NCI-H446 treated with DMSO at 0.1 percent for 48 hours (cell line): ENCODE measurements at places on chromosomes 2 and 18.

- no peak for DNase-seq
Measured at GRCh38 chr2:70009762-70010575, 48.5 kb upstream of the ASPRV1 start.

- no peak for DNase-seq
Measured at GRCh38 chr2:88437010-88437409, 15.5 kb downstream of the FOXI3 start.

- DNase-seq: no peak
Measured at GRCh38 chr18:24976502-24976901, 375.5 kb downstream of the ZNF521 start.

DNA sequence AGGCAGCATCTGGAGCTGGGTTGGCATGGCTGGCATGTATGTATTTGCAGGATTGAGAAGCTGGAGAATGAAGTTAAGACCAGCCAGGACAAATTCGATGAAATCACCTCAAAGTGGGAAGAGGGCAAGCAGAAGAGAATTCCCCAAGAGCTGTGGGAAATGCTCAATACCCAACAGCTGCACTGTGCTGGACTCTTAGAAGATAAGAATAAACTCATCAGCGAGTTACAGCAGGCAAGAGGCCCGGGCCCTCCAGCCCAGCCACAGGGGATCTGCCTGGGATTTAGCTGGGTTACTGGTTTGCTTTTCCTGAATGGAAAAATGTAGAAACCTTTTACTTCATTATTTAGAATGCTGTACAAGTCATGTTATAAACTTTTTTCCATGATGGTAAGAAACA is 22.5 kb downstream of the DRC1 start:
- DNase-seq: no peak

- DNase-seq: no peak
Measured at GRCh38 chr18:10797896-10798295, 272.1 kb downstream of the NAPG start.

DNA sequence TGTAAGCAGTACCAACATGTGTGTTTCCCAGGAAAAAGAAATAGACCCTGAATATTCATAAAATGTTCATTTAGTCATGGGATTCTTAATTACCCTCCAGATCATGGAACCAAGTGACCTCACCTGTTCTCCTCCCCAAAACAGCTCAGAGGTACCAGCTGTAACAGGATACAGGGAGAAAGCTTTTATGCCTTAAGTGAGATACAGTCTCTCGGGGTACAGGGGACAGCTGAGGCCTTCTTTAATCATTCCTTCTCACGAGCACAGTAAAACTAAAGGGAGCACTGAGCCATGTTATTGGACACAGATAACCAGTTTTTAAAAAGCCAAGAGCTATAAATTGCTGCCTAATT is 16.6 kb downstream of the EPHA4 start:
- no peak for DNase-seq

DNA sequence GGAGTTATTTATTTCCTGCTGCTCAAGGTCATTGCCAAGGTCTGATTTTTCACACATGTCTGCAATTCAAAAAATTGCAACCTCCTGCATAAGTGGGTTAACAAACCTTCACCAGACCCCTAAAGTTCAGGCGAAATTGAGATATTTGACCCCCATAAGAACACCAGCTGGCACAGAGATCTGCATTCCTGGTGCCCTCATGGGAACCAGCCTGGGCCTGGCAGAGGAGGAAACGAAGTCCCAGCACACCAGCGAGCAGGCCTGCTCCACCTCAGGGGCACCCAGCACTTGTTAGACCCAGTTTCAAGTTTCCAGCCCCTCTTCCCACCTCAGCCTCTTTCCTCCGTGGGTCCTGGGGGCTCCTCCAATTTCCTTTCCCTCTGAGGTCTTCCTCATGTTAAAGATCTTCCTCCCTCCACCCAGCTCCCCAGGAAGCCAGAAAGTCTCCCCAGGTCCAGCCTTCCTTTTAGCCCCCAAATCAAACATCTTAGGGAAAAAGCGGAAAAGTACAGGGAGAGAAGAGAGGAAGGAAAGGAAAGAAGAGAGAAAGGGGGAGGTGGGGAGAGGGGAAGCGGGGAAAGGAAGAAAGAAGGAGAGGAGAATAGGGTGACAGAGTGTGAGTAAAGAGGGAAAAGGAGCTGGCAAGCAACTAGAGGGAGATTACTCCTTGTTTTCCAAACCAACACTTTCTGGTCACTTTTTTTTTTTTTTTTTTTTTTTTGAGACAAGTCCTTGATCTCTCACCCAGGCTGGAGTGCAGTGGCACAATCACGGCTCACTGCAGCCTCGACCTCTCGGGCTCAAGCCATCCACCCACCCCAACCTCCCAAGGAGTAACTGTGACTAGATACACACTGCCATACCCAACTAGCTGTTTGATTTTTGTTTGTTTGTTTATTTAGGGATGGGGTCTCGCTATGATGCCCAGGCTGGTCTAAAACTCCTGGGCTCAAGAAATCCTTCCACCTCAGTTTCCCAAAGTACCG is 3.9 kb upstream of the C2orf72 start:
- no peak for DNase-seq

DNA sequence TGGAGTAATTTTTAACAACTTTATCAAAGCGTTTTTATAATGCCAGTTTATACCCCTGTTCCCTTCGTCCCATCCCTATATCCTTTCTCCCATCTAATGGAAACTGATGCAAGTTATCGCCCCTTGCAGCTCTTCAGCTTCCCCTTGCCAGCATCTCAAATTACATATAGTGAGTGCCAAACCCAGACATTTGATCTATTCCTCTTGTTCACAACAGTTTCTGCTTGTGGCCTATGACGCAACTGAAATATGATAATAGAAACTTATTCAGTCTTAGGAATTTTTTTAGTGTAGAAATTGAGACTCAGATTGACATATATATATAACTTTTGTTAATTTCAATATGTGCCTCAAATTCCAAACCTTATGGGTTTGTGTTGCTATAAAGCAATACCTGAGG is 562.2 kb upstream of the VWC2L start:
- no peak for DNase-seq

- no peak for DNase-seq
Measured at GRCh38 chr2:138239902-138240491, 261.6 kb upstream of the SPOPL start.

DNA sequence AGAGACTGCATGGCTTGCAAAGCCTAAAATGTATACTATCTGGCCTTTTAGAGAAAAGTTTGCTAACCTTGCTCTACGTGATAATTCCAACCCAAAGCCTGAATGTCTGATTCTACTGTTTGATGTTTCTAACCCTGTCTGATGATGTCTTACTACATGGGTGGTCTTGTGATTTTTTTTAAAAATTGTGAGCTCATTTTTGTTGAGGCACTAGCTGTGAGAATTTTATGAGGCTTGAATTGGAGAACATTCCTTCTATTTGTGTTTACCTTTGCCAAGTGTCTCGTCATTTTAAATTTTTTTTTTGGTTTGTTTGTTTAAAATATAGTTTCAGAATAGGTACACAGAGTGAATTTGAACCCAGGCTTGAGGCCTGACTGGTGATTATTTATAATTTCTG is 15.2 kb upstream of the LTBP1 start:
- no peak for DNase-seq

DNA sequence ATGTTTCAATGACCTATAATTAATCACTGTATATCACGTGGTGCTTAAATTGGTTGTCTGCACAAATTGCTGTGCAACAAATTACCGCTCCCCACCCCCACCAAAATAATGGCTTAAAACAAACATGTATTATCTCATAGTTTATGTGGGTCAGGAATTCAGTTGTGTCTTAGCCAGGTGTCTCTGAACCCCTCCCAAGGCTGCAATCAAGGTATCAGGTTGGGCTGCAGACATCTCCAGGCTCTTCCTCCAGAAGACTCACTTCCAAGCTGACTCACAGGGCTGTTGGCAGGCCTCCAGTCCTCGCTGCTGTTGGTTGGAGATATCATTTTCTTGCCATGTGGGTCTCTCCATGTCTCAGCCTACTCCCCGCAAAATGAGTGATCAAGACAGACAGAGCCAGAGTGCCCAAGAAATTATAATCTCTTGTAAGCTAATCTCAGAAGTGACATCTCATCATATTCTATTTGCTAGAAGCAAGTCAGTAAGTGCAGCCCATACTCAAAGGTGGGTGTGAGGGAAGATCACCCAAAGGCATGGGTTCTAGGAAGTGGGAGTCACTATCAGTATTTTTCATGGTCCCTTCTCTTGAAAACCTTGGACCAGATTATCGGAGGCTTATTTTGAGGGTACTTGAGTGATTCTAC is 38.4 kb downstream of the SPC25 start:
- peak; percentile 62 for DNase-seq

DNA sequence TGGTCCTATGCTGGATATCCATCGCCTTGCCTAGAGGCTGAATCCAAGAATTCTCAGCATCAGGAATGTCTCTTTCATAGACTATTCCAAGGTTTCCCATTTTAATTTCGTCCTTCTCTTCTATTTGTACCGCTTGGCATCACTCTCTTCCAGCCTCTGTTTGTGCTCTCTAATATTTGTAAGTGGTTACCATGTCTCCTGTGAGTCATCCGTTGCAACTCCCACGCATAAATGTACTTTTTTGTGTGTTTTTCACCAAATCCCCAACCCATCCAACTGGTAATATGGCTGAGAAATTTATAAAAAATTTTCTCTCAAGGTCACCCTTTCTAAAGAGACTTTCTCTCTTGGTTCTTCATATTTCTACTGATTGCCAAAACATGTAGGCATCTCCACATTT is 21.8 kb downstream of the COLEC12 start:
- DNase-seq: no peak

DNA sequence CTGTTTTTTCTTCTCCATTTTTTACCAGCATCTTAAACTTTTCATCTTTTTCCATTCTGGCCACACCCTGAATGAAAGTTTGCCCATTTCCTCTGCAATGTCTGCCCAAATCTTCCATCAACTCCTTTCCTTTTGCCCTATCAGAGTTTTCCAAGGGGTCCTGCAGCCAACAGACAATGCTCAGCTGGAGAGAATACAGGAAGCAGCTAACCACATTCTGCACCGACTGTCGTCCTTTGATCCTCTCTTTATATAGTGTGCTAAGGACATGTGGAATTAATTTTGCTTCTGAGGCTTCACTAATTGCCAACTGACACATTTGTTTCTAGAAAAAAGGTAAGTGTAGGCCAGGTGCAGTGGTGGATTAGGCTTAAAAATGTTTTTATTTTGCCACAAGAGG is 50.5 kb upstream of the DLX2 start:
- DNase-seq: no peak

- no peak for DNase-seq
Measured at GRCh38 chr2:161028581-161028980, 131.6 kb upstream of the TANK start.

DNA sequence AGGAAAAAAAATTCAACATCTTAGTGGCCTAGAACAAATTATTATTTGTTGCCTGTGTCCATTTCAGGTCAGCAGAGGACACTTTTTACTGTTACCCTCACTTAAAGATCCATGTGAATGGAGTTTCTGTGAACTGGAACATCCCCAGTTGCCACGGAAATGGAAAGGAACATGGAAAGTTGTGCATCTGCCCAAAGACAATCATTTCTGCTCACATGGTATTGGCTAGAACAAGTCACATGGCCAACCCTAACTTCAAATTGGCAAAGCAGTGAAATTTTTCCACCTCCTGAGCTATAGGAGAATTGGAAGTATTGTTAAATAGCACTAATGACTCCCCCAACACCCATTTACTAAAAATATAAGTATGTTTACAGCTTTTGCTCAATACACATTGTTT is 71.2 kb upstream of the CCBE1 start:
- DNase-seq: no peak

DNA sequence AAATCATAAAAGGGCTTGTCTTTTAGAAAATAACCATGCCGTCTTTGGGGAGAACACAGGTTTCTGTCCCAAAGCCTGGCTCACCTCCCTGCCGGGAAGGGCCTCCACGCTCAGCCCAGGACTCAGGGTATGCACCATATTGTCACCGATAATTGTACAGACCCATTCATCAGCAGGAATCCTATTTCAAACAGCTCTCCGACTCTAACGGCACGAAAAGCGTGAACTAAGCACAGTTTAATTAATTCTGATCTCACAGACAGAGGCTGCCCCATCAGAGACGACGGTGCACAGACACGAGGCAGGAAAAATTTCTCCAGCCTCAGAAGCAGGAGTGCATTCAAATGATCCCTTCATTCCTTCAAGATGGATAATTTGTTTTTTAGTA is 276.2 kb downstream of the MYCN start:
- DNase-seq: no peak

GRCh38 chr2:140667203-140667602 is 1463.6 kb downstream of the LRP1B start:
- DNase-seq: no peak

GRCh38 chr2:120919771-120920453 is 184.2 kb downstream of the GLI2 start:
- DNase-seq: no peak

DNA sequence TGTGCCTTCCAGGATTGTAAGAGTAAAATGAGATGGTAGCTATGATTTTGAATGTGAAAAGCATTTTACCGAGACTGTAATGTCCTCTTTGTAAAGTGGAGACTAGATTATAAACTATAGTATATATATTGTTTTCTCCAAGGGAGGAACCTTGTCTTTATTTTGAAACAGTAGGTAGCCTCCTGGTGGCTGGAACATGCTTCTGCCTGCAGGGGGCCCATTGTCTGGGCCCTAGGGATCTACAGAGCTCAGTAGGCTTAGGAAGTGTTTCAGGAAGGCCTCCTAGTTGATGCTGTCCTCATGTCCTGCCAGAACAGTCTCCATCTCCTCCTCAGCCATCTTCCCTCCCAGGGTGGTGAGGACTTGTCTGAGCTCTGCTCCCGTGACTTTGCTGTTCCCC is 3.0 kb downstream of the PIKFYVE start:
- no peak for DNase-seq

DNA sequence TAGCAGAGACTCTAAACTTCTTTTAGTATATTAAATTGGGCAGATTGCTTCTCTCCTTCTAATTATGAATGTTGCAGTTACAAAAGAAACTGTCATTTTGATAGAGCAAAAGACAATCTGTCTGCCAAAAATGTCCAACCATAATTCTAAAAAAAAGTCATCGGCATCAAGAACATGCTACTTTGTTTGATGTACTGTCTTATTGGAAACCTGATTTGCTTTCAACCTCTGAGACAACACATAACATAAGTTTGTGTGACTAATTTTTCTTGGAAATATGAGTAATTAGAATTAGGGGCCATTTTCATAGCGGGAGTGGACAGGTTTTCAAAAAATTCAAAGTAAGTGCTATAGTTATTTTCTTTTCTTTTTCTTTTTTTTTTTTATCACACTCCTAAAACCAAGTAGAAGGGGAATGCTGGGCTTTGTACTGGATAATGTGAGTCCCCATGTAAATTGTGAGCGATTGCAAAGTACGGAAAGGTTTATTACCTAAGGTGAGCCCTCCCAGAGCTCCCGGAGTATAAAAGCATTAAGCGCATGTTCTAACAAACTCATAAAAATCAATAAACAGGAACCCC is 59.1 kb downstream of the ZEB2 start:
- DNase-seq: no peak

- DNase-seq: peak; percentile 68
Measured at GRCh38 chr2:42906557-42907411, 114.4 kb upstream of the HAAO start.
